Upper lobe of right lung (tissue), 1 donor: ENCODE measurements at places on chromosomes 7 and 10. TPM values are rescaled to one million over a fixed set of nuclear protein-coding genes. Genes with fewer than 3 reads are reported as not detected.

The MMRN2 gene
- total RNA-seq, result 86.3 TPM

- peaks cover 34% of the 10 kb centered on the region for H3K36me3 ChIP-seq
- DNase-seq, result no peak
- H3K27ac ChIP-seq, result no peak overlapping the region
- no peaks in the 10 kb centered on the region for H3K4me1 ChIP-seq
- H3K27me3 ChIP-seq, result no peaks in the 10 kb centered on the region
Observed at GRCh38 chr10:100980311-100980710, 7.0 kb downstream of the MRPL43 start.

The ANXA8L1 gene
- total RNA-seq, result 34.6 TPM

DNA sequence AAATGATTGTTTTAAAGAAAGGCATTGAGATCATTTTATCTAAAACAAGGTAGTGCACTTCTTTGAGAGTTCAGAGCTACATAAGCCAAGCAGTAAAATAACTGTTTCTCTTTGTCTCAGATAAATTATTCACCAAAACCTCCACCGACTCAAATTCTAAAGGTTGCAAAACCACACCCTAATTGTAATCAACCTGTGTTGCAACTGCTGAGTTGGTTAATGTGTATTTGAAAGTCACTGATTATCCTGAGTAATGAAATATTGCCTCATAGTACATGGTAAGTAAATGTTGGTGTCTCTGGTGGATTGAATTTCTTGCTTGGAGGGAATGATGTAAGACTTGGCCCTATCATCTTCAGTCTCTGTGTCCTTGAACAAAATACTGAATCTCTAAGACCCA, 35.9 kb upstream of the CYP2C9 start:
- H3K4me1 ChIP-seq, result no peaks in the 10 kb centered on the region
- no peaks in the 10 kb centered on the region for H3K27me3 ChIP-seq
- H3K4me3 ChIP-seq, result no peak overlapping the region
- no peaks in the 10 kb centered on the region for H3K36me3 ChIP-seq
- no peak for DNase-seq
- H3K27ac ChIP-seq, result no peak overlapping the region

The ZNF503 gene
- total RNA-seq, result 36.2 TPM

GRCh38 chr7:64978497-64979203, 12.2 kb downstream of the ZNF117 start:
- H3K27ac ChIP-seq, result no peak overlapping the region
- H3K4me3 ChIP-seq, result no peak overlapping the region
- H3K27me3 ChIP-seq, result no peaks in the 10 kb centered on the region
- H3K36me3 ChIP-seq, result peaks cover 29% of the 10 kb centered on the region
- DNase-seq, result no peak
- H3K4me1 ChIP-seq, result no peaks in the 10 kb centered on the region

DNA sequence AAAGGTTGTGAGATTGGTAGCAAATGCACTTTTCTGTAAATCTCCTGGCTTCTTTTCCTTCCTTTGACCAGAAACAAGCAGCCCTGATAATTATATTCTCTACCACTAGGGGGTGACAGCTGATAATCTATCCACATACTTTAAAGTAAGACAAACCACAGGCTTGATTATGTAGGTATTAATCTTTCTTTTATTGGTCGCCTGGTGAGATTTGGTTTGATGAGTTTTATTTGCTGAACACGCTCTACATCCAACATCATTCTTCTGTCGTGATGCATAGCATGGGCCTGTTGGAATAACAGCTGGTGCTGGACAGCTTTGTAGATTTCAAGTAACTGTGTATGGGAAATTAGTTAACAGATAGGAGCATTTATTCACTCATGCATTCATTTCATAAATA, 63.5 kb downstream of the ZNF365 start:
- no peak for DNase-seq
- H3K36me3 ChIP-seq, result no peaks in the 10 kb centered on the region
- H3K27me3 ChIP-seq, result no peaks in the 10 kb centered on the region
- no peak overlapping the region for H3K27ac ChIP-seq
- no peaks in the 10 kb centered on the region for H3K4me1 ChIP-seq

DNA sequence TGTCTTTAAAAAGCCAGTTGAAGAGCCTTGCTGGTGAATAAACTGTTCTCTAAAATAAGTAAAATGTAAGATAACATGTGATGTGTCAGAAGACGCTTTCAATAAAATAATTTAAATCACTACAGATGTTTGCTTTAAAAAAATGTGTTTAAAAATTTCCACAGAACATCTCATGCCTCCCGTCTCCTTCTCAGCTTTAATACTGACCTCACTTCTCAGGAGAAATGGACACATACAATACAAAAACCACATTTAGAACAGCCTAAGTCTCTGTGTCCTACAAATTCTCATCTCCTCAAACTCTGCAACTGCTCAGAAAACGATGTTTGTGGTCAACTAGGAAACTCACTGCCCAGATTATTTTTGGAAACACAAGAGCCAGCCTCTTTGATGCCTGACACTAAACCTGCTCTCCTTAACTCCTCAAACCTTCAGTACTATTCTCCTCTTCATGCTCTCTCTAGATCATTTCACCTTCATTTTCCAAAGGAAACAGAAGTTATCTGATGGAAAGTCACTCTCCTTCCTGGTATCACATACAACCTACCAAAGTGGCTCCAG, 120.3 kb downstream of the ZNF438 start:
- H3K4me3 ChIP-seq, result no peak overlapping the region
- H3K27ac ChIP-seq, result no peak overlapping the region
- H3K4me1 ChIP-seq, result no peaks in the 10 kb centered on the region
- H3K36me3 ChIP-seq, result peaks cover 8% of the 10 kb centered on the region
- H3K27me3 ChIP-seq, result no peaks in the 10 kb centered on the region

The PNLIPRP2 gene
- total RNA-seq, result not detected

- H3K27me3 ChIP-seq, result no peaks in the 10 kb centered on the region
- no peak overlapping the region for H3K4me3 ChIP-seq
- H3K36me3 ChIP-seq, result no peaks in the 10 kb centered on the region
- no peaks in the 10 kb centered on the region for H3K4me1 ChIP-seq
- no peak for DNase-seq
Observed at GRCh38 chr10:110363572-110364411, 59.1 kb upstream of the SMNDC1 start.

DNA sequence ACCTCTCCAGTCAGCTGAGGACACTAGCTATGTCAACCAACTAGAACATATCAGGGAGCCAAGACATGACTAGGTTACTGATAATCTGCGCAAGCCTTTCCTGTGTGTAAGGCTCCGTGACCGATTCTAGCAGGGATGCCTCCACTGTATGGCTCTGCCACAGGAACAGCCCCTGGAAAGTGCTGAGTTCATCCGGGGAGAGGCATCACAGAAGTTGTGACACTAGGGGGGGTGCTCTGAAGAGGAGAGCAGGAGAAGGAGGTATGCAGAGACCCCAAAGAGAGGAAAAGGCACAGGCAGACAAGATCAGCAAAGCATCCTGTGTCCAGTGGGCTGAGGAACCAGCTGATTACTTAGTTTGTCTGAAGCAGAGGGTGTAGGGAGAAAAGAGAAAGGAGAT, 13.5 kb downstream of the UPP1 start:
- H3K27ac ChIP-seq, result no peak overlapping the region
- peaks cover 9% of the 10 kb centered on the region for H3K4me1 ChIP-seq
- no peaks in the 10 kb centered on the region for H3K27me3 ChIP-seq
- peaks cover 96% of the 10 kb centered on the region for H3K36me3 ChIP-seq
- DNase-seq, result no peak
